CD4-positive, alpha-beta T cell treated with Interferon alpha-2 for 1 hour (primary cell): ENCODE measurements at places on chromosomes 12 and 14.

GRCh38 chr14:97077253-97077653, 280.1 kb downstream of the VRK1 start:
- DNase-seq: peak; percentile 23

GRCh38 chr12:56206452-56207166, 15.1 kb downstream of the RNF41 start:
- DNase-seq: peak; percentile 52

- no peak for DNase-seq
Measured at GRCh38 chr12:115572440-115572839, 705.1 kb downstream of the MED13L start.

GRCh38 chr12:13192719-13193118, 3.8 kb upstream of the EMP1 start:
- DNase-seq: no peak

- DNase-seq: no peak
Measured at GRCh38 chr12:114759635-114760034, 75.7 kb upstream of the TBX3 start.
